ENCODE measurements at places on chromosomes 3 and 15.

- DNase-seq = no peak
Observed at GRCh38 chr3:5186858-5187155, 700 bp upstream of the EDEM1 start.

DNA sequence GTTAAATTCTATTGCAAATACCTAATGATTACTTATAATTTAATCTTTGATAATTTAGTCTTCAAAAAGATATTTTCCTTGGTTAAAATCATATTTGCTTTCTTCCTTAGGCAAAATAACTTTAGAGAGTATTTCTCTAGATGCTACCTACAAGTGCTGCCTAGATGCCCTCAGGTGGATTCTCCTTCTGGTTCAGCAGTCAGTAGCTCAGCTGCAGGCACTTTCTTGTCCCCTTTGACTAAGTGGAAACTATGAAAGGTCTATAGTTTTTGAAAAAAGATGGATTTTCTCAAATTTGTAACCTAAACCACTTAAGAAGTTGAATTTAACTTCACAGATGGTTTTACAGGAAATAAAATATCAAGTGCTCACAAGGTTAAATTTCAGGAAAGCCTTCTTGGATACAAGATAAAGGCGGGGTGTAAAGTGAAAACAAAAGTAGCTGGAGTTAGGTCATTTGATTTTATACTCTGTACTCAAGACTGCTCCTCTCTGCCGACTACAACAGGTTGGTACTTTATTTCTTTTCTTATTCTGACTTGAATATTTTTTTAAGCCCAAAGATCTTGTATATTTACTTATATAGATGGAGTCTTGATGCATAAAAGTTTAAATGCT is at the start of gene ACKR4:
Gene ACKR4, plus strand, starts transcription at position 455 of the 618 bp plus-strand sequence. CDS start 3,128 bp downstream, outside the sequence.
- DNase-seq = no peak

- no peak for DNase-seq
Observed at GRCh38 chr15:75140080-75140879, 61.4 kb upstream of the C15orf39 start.

DNA sequence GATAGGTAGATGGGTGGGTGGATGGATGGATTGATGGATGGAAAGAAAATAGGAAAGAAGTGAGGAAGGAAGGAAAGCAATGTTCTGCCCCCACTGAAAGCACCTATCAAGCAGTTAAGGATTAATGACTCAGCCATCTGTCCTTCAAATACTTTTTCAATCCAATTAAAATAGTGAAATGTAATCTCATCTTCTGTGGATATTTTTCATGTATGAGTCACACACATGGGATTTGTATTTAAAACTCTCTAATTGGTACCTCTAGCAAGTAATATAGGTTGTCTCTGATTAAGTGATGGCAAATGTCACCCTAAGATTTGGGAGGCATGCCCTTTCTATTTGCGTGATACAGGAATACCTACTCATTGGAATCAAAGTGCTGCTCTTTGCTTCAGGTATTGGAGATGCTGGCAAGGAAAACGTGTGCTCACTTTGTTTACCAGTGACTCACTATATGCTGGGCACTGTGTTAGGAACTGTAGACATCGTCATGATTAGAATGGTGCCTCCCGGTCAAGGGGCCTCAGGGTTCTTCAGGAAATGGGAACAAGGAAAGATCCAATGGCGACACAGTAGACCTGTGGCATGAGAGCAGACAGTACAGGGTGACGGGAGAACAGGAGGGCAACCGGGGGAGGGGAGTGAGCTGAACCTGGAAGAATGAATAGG is 230.1 kb downstream of the CLSTN2 start:
- no peak for DNase-seq

DNA sequence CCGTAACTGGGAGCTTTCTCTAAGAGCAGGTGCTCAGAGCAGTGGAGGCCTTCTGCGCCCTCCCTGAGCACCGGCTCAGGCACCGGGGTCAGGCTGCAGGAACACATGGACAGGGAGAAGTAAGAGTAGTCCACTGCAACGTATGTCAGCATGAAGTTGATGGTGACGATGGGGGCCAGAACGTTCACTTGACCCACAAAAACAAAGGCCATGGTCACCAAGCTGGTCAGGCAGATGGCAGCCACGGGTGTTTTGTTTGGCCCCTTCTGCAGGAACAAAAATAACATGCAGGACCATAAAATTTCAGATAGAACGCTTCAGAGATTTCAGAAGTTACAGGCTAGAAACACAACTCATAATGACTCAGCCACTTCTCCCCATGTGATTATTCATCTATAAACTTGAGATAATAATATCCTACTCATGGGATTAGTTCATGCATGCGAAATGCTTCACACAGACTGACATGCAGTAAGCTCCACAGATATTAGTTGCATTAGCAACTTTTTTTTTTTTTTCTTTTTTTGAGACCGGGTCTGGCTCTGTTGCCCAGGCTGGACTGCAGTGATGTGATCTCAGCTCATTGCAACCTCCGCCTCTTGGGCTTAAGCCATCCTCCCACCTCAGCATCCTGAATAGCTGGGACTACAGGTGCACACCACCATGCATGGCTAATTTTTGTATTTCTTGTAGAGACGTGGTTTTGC is 52.2 kb upstream of the HEG1 start:
- DNase-seq = no peak

- no peak for DNase-seq
Observed at GRCh38 chr3:46283881-46284450, 41.7 kb downstream of the CCR3 start.

DNA sequence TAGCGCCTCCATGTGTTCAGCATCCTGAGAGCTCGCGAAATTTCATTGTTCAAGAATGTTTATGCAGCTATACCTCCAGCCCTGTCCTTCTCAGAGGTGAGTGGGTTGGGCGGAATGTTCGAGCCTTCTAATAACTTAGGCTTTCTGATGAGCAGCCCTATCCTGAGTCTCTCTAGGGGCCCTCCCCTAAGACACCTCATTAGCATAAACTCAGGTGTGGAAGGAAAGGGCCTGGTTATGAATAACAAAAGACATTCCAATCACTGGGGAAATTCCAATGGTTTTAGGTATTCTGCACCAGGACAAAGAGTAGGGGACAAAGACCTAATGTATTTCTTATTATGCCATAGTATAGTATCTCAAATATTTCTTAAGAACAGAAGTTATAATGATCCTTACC is 138.1 kb upstream of the PDZRN3 start:
- no peak for DNase-seq

DNA sequence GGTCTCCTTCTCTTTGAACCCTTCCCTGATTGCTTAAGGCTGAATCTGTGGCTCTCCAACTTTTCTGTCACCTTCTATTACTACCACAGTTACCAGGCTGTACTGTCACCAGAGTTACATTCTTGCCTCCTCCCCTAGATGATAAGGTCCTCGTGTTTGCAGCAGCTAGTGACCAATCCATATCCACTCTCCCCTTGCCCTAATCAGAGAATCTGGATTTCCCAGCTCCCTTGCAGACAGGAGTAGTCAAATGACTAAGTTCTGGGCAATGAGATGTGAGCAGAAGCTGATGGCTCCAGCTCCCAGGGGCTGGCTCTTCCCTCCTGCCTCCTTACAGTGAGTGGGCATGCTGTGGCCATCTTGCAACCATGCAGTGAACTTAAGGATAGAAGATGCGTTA is 95.4 kb upstream of the VGLL4 start:
- DNase-seq = no peak

DNA sequence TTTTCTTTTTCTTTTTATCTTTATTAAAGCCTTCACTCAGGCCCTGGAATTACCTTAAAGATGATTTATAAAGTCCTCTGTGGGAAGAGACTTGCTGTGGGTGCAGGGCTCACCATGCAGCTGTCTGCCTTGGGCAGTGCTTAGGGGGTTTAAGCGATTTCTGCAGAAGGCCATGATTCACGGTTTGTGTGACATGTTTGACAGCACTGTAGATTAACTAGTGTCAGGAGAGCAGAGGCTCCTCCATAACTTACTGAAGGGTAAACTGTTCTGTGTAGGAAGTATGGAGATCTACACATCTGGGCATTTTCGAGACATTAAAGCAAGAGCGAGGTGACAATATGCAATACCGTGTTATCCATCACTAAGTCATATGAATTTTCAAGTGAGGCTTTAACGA is 137.7 kb downstream of the LRIG1 start:
- peak; percentile 71 for DNase-seq

DNA sequence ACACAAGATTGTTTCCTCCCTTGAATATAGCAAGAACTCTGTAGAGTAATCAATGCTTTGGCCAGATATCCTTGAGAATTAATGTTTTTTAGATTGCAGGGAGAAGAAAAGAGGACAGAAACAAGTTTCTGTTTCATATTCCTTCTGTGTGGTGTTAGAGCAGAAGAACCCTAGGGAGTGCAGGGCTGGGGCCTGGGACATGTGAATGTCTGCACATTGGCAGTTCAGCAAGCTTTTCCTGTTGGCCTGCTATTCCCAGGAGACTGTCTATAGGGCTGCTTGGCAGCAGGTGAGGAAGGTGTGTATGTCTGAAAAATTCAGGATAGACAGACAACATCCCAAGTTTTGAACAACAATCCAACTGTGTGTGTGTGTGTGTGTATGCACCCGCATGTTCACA is 13.6 kb upstream of the CNBP start:
- DNase-seq = no peak

DNA sequence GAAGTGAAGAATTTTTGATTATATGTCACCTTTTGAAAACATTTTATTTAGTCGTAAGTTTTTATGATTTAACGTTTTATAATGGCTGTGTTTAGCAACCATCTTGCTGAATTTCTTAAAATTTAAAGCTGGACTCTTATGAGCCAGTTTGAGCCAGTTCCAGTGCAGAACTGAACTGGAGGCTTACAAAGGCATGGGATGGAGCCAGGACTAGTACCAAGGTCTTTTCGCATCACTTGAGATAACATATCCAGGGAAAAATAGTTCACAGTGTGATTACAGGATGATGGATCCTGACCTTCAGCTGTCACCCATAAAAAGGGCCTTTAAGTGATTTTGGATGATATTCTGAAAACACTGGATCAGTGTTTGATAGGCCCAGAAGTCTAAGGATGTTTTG is 51.0 kb downstream of the USP13 start:
- DNase-seq = no peak

DNA sequence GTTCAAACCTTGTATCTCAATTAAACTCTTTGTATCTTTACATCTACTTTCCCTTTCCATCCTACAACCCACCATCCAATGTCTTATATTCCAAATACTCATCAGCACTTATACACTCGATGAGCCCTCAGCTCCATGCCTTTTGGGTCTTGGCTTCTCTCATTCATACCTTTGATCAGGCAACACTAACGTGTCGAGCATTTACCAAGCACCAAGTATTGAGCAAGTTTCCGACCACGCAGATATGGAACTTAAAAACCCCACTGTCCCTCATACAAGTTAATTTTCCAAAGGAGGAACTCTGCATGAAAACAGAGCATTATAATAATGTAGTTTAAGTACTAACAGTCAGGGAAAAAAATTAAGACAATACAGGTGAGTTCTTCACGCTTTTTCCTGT is 102.8 kb downstream of the IL1RAP start:
- no peak for DNase-seq

All from eye (tissue), 1 donor.